ENCODE measurements at places on chromosomes 6 and 20.

DNA sequence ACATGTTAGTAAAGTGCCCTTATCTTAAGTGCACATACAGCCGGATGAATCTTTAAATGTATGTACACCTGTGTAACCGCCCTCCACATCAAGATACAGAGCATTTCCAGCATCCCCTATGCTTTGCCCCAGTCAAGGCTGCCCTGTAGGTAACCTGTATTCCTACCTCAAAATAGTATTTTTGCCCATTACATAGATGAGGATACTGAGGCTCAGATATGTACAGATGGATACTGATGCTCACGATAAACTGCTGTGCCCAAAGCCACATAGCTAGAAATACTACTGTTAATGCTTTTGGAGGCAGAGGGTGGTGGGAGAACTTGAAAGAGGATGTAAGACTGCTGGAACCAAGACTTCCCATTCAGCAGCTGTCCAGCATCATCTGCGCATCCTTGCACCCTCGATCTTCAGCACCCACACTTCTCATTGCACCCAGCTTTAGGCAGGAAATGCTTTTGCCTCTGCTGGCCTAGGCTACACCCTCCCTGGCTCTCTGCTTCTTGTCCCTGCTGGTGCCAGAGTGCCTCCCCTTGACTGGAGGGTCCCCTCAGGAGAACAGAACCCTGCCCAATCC, 27.0 kb upstream of the ZFAND3 start:
- no peak for DNase-seq

DNA sequence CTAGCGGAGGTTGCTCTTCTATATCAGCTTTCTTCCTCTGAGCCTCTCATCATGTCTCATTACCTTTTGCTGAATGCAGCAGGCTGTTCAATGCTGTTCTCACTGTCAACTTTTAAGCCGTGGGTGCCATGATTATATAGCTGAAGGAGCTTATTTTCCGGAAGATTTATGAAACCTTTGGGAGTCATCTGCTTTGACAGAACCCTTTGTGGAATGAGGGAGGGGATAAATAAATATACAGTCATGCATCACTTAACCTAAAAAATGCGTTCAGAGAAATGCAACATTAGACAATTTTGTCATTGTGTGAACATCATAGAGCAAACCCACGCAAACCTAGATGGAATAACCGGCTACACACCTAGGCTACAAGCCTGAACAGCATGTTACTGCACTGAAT, 102.2 kb upstream of the AKAP12 start:
- DNase-seq = no peak

DNA sequence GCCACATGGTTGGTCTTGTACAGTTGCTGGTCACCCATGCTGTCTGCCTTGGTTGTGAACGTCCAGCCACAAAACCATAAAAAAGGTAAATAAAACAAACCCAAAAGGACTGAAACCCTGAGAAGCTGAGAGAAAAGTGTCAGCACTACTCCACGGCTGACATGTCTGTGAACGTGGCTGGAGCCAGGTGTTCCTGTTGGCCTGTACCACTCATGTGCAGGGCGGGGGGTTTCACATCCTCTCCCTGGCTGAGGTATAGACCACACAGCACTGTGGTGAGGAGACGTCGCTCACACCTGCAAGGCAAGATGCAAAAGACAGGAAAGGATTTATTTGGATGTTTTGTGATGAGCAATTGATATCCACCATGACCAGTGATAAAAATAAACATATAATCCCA, 51.9 kb upstream of the MRPS10 start:
- no peak for DNase-seq

DNA sequence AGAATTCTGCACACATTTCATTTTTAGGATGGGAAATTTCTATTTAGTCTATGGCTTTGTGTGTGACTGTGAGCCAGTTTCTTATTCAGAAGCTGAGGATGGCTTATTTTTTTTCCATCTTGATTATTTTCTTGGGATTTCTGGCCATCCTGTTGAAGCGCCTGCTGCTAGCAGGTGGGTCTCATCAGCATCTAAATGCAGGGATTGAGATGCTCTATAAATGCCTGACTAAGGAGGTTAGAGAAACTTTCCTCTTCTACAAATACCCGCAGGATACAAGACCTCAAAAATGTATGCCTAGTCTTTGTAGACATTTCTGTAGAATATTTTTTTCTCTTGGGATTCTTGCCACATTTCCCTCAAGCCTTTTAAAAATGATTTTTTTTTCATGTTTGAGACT, 138.0 kb upstream of the CCN2 start:
- no peak for DNase-seq

DNA sequence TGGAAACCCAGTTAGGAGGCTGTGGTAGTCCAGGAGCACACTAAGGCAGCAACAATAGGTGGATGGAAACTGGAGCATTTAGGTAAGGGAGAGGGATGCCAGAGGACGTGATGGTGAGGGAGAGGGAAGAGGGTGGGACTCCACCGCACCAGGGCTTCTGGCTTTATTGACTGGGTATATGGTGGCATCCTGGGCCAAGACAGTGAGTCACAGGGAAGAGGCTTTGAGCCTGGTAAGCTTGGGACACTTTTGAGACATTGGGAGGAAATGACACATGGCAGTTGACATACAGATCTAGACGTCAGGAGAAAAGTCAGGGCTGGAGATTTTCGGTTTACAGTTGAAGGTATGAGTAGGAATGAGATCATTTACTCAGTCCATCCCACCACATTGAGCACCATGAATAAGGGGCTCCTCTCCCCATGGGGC, 14.9 kb downstream of the NT5E start:
- DNase-seq = no peak

- no peak for DNase-seq
These were observed 8.4 kb upstream of the GLP1R start for GRCh38 chr6:39040080-39040673.

GRCh38 chr6:159214281-159214680, 45.1 kb downstream of the FNDC1 start:
- no peak for DNase-seq

DNA sequence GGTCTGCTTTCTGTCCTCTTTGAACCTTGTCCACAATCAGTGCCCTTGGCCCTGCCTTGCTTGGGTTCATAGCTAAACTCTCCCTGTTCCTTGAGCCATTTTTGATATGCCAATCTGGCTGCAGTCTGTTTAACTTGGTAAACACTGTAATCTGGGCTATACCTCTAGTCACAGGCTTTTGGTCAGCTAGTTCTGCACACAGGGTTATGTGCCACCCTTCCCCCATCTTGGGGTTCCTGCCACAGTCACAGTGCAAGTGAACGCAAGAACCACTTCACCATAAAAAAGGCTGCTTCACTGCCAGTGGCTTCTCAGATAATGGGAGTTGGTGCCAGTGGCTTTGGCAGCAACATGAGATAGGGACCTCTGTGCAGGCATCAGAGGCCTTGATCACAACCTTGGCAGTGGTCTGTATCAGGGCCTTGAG, 10.9 kb upstream of the ATRN start:
- no peak for DNase-seq

GRCh38 chr6:156634951-156635371, 142.2 kb upstream of the ARID1B start:
- DNase-seq = no peak

DNA sequence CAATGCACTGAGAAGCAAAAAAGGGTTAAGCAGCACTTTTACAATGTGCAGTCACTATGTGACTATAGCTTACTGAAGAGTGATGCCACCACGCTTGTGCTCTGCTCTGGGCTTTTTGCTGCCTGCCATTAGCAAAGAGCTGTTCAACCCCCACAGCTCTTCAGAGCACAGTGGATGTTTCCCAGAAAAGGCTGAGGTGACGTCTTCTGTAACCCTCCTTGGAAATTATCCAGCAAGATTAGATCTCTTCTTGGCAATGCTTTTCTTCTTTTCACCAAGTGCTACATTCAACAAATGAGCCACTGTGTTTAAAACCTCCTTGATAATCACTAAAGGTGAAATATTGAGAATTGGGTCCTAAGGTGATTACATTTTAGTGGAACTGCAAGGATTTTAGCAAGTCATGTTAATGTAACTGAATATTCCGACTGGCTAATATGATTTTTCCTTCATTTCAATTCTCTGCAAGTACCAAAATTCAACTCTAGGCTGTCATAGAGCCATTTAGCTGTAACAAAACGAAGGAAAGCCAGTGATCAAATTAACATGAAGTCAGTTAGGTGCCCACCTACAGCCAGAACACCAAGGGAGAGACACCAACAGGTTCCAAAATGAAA, 34.9 kb downstream of the ELOVL5 start:
- DNase-seq = no peak

DNA sequence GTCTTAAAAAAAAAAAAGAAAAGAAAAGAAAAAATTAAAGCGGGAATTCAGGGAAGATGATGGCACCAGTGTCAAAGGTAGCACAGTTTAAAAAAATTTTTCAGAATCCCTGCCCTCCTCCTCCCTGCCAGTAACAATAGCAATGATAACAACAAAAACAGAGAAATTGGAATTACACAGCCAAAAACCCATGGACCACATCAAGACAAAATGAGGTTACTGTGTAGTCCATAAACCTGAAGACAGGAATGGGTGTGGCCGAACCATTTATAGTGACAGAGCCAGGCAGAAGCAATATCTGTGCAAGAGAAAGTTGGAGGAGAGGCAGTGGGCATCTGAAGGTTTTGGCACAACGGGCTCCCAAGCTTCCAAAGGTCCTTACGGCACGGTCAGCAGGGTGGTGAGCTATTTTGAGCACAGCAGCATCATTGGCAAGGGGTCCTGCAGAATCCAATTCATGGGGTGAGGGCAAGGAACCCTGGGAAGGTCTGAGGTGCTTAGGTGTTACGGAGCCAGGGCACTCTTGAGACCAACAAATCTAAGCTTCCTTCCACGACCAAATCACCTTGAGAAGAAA, 202.3 kb downstream of the GMPR start:
- no peak for DNase-seq

DNA sequence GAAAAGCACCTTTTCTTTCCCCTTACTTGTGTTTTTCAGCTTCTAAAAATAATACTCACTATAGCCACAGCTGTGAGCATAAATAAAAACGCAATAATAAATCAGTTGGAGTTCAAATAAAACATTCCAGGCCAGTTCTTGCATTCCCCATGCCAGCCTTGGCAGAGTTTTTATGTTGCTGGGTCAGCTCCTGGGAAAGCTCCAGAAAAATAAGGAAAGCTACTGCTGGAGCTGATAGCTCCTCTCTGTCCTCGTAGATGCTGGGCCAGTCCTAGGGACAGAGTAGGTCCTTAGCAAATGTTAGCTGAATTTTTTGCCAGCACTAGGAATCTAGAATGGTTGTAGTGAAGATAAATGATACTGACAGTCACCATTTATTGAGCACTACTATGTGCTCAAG, 389.0 kb upstream of the SYNCRIP start:
- DNase-seq = no peak

GRCh38 chr6:85798931-85799652, 156.4 kb upstream of the SYNCRIP start:
- DNase-seq = no peak

- no peak for DNase-seq
These were observed 44.0 kb upstream of the RNGTT start for GRCh38 chr6:89007209-89008000.

GRCh38 chr6:11335826-11336225, 103.4 kb upstream of the NEDD9 start:
- DNase-seq = no peak

GRCh38 chr6:70586114-70586513, 19.4 kb downstream of the SDHAF4 start:
- DNase-seq = no peak

GRCh38 chr6:48628316-48628715, 517.3 kb upstream of the PTCHD4 start:
- DNase-seq = no peak

GRCh38 chr20:44596010-44596409, 13.6 kb downstream of the PKIG start:
- no peak for DNase-seq

DNA sequence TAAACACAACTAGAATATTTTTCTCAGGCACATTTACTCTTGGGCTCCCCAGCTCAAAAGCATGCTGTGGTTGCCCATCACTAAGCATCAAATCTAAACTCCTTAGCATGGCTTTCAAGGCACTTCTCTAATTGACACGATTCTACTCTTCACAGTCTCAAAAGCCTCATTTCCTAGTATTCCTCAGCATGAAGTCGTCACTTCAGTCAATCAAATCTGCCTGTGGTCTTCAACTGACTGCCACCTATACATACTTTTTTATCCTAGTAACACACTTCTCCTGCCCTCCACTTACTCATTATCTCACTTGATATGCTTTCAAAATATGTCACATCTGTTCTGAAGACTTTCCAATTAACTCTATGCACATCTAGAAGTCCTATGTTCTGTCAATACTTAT, 110.3 kb downstream of the TBC1D32 start:
- DNase-seq = no peak

DNA sequence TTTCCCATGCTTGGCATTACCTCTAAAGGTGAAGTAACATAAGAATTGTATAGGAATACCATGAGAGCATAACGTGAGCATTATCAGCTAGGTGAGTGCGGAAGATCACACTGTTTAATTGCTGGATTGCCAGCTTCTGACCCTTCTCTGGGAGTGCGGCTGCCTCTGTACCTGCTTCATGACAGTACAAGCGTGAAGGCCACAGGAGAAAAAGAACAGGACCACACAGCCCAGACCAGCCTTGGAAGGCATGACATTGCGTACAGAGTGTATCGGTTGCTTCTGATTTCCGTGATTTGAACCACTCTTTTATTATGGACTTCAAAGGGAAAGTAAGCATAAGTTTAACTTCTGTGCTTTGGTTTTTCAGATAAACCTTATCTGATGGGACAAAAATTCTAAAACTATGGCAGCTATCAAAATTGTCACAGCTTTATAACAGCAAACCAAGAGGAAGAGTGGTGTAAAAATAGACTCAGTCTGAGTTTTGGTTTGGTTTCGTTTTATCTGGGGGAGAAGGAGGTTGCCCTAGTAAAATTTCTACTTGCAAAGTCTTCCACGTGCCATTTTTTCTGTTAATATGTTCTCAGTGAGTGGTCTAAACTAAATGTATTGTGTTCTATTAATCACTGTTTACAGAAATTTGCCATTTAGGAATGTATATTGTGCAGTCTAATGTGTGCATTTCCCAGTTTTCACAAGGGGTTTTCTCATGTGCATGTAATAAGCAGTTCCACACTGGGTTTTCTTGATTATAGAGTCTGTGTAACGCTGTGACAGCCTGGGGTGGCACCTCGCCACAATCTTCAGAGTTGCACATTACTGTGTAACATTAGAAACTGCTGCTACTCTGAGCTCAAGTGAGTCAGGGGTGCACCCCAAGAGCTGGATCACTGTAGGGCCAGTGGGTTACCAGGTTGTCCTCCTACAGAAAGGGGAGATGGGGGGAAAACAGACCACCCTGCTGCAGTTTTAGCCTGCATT, 97.3 kb downstream of the RPP40 start:
- DNase-seq = no peak

GRCh38 chr6:26087284-26088115, at the start of gene HFE:
HFE (plus strand) TSS chr6:26087429; CDS start chr6:26087441, 12 bp downstream.
- no peak for DNase-seq

- DNase-seq = no peak
These were observed 129.5 kb upstream of the SULF2 start for GRCh38 chr20:47914792-47915191.

- DNase-seq = no peak
These were observed 147.4 kb downstream of the MOXD1 start for GRCh38 chr6:132253906-132254305.

GRCh38 chr6:7542065-7542873, 798 bp downstream of the DSP start:
- DNase-seq = no peak
